ENCODE measurements at places on chromosomes 7 and 10. TPM values are rescaled to one million over a fixed set of nuclear protein-coding genes. Genes with fewer than 3 reads are reported as not detected.

Gene GSTK1
- 58.2 TPM for total RNA-seq

Gene CFAP70
- total RNA-seq: 4.7 TPM

Gene GSAP
- 11.2 TPM for total RNA-seq

Gene LRRN3
- total RNA-seq: 84.8 TPM

Gene CABCOCO1
- 6.2 TPM for total RNA-seq

Gene CYP26A1
- total RNA-seq: 0.20 TPM

Gene RADIL
- total RNA-seq: 4.8 TPM

Gene TBC1D12
- total RNA-seq: 65.6 TPM

Gene PLPP4
- 37.4 TPM for total RNA-seq

Gene EN2
- total RNA-seq: 0.72 TPM

Gene ATRNL1
- 60.2 TPM for total RNA-seq

Gene CRYGN
- total RNA-seq: 1.4 TPM

Gene SEMA3D
- 35.7 TPM for total RNA-seq

Gene MYL10
- not detected for total RNA-seq

Gene NPTX2
- 26.3 TPM for total RNA-seq

Gene FOXP2
- total RNA-seq: 27.5 TPM

Gene LBX1
- total RNA-seq: 4.0 TPM

Gene TMEM184A
- total RNA-seq: 0.20 TPM

Gene LRRD1
- 0.89 TPM for total RNA-seq

Gene TMEM229A
- total RNA-seq: 2.1 TPM

Measured in spinal cord (tissue), 10 donors.